ENCODE measurements at places on chromosomes 3 and 15.

DNA sequence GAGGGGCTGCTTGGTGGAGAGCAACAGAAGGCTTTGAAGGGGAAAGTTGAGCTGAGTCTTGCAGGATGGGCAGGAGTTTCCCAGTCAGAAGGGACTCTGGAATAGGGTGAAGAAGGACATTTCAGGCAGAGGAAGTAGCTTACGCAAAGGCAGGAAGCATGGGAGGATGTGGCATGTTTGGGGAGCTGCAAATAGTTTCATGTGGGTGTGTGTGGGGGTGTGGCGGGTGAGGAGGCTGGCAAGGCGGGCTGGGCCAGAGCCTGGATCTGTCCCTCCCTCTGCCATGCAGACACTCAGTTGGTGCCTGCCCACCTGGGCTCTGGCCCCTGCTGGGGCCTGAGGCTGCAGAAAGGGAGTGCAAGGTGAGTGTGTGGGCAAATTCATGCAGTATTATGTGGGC, 10.4 kb downstream of the TEX264 start:
- no peak for DNase-seq

DNA sequence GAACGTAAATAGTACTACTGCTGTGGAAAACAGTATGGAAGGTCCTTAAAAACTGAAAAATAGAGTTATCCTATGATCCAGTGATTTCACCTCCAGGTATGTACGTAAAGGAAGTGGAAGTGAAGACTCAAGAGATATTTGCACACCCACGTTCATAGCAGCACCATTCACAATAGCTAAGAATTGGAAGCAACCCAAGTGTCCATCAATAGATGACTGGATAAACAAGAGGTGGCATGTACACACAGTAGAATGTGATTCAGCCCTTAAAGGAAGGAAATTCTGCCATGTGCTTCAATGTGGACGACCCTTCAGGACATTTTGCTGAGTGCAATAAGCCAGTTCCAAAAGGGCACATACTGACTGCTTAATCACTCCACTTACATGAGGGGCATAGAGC, 188.3 kb downstream of the APBA2 start:
- no peak for DNase-seq

DNA sequence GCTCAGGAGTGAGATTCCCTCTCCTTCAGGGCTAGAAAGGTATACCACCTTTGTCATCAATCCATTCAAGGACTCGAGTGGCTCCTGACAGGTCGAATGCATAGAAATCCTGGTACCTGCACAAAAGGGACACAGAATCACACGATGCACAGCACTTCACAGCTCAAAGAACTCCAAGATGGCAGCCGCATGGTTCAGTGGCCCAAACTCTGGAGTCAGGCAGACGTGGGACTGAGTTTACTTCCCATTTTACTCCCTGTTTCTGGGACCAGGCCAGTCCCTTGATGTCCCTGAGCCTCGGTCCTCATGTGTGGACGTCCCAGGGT, 536 bp downstream of the WDR73 start:
- peak; percentile 20 for DNase-seq

- no peak for DNase-seq
These were observed 7.8 kb upstream of the KIF7 start for GRCh38 chr15:89662893-89663626.

GRCh38 chr3:71135373-71136088, 448.0 kb downstream of the FOXP1 start:
- DNase-seq, result no peak

- DNase-seq, result no peak
These were observed 401.4 kb downstream of the TBL1XR1 start for GRCh38 chr3:176795891-176796290.

DNA sequence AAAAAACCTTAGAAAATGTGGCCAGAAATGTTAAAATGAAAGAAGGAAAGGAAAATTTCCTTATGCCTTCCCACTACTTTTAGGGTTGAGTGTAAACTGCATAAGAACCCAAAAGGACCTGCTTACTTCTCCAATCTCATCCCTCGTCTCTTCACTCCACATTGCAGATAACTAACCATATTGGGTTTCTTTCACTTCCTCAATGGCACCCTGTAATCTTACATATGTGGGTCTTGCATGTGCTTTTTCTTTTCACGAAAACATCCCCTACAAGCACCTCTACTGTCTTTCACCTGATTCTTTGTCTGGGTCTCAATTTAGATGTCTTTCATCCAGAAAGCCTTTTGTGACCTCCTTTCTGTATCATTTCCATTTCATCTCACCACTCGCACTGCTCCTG, 23.1 kb downstream of the EOMES start:
- DNase-seq, result no peak

GRCh38 chr3:171156401-171157010, 130.0 kb upstream of the SLC2A2 start:
- no peak for DNase-seq

- DNase-seq, result no peak
These were observed 14.3 kb upstream of the BCL6 start for GRCh38 chr3:187759601-187760000.

GRCh38 chr3:185537369-185537970, 14.9 kb downstream of the LIPH start:
- DNase-seq, result no peak

- no peak for DNase-seq
These were observed 61.9 kb upstream of the C3orf80 start for GRCh38 chr3:160163229-160163878.

DNA sequence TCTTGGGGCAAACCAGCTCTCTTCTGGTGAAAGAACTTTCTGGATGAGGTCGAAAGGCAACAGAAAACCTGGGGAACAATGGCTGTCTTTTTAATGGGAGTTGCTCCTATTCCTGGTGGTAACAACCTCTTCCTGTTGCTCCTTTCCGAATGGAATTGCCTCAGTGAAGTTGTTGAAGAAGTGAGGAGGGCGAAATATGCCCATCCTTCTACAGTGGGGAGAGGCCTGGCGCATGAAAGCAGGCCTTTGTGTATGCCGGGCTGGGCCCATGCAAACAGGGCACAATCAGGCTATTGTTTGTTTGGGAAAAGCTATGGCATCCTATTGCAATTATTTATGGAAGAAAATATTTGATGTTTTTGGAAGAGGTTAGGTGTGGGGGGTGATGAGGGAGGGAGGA, 166.9 kb downstream of the IGF1R start:
- peak; percentile 44 for DNase-seq

DNA sequence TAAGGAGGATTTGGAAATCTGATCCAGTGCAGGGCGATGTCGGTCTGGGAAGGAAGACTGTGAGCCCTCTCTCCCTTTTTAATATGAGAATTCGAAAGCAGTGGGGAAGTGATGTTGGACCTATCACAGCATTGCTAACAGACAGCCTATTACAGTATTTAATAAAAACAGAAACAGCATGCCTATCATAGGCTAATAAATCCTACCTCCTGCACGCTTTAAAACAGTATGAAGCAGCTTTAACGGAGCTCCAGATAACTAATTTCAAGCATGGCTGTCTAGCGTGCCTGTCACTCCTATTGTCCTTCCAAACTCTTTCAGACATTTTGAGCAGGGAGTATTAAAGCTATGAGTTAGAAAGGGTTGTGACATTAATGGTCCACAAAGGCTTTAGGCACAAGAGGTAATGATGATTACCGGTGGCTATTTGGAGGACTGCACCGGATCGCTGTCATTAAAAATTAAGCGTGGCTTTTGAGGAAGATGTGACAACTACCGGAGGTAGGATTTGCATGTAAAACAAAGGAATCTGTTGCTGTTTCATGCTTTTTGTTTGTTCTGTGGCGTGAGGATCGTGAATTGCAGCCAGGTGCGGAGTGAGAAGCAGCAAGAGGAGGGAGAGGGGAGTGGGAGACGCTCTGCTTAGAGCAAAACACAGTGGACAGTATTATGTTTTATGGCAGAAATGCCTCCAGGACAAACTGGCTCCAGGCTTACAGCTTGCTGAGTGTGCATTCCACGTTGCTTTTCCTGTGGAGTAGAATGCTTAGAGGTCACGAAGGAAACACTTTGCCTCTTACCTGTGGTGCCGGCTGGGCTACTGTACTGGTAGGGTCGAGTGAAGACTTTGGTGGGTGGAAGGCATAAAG, at the start of gene KCNMB2:
TSS of gene KCNMB2 (plus strand) at position 226 of the 869 bp plus-strand sequence.
- DNase-seq, result no peak

DNA sequence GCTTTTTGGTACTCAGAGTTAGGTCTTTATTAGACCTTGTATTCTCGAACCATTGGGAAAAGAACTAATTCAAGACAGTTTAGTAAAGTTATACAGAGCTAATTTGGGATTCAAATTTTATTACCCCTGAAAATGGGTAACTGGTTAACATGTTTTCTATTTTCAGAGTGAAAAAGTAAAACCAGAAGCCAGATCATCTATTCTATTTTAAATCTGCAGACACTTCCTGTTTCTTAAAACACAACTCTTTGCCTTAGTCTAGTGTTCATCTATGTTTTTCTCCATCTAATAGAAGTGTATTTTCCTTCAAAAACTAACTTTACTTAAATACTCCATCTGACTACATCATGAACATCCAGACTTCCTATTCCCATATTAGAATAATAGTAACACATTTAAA, 113.4 kb downstream of the CCNL1 start:
- no peak for DNase-seq

DNA sequence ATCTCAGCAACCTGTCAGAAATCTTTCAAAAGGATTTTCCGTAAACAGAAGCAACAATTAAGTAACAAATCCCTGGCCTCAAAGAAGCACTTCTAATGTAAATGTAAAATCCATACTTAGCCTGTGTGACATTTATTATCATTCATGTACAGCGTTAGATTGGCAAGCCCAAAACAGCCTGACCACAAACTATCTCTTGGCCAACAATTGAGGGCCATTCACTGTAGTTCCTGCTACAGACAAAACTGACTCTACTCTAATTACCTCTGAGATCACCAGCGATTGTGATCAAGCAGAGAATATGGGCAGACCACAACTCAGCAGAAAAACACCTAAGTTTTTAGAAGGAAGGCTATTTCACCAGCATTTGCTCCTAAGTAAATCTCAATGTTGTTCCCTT, 9.2 kb downstream of the SHQ1 start:
- no peak for DNase-seq

DNA sequence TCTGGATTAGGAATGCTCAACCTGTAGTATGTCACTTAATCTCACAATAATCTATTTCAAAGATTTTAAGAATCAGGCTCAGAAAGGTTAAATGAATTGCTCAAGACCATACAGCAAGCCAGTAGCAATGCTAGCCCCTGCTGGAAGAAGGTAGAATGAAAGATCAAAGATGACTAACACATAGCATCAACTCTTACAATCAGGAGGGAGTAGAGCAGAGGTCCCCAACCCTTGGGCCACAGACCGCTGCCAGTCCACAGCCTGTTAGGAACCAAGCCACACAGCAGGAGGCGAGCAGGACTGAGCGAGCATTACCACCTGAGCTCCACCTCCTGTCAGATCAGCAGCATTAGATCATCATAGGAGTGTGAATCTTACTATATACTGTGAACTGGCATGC, 15.5 kb upstream of the GATM start:
- DNase-seq, result no peak

DNA sequence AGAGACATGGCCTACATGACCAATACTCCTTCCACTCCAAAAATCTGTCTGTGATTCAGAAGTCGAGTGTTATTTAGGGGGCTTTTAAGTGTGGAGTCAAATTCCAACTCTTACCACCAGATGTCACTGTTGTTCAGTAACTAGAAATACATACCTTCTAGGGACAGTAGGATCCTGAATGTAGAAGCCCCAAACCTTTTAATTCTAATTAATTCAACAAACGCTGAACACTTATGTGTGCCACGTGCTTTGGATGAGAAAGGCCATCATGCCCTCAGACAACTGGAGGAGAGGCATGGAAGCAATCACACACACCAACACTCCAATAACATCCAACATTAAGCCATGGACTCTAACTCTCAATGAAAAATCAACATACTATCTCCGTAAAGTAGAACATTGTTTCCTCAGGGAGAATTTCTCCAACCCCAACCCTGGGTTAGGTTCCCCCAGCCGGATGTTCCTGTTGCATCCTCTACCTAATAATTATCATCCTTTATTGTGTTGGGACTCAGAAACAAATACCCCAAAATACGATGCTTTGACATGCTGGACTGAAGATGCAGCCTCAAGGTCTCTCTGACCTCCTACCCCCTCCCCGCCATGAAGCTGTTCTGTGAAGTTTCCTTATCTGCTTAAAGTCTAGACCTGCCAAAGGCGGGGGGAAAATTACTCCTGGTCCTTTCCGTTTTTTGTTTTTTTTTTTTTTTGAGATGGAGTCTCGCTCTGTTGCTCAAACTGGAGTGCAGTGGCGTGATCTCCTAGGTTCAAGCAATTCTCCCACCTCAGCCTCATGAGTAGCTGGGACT, 8.0 kb upstream of the CCDC13 start:
- no peak for DNase-seq

DNA sequence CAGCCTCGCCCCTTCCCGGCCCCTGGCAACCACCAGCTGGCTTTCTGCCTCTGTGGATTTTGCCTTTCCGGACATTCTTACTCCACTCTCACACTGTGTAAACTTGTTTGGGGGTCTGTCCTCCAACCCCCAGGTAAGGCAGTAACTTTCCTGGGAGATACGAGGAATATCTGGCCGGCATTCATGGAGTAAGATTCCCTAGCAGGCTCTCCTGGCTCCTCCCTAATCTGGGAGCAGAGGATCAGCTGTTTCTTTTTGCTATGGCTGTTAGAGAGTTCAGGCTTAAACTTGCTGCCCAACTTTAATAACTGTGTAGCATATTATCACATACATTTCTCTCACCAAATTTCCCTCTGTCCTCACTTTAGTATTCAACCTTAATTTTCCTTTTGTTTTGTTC, 64.3 kb downstream of the IGF2BP2 start:
- DNase-seq, result no peak

DNA sequence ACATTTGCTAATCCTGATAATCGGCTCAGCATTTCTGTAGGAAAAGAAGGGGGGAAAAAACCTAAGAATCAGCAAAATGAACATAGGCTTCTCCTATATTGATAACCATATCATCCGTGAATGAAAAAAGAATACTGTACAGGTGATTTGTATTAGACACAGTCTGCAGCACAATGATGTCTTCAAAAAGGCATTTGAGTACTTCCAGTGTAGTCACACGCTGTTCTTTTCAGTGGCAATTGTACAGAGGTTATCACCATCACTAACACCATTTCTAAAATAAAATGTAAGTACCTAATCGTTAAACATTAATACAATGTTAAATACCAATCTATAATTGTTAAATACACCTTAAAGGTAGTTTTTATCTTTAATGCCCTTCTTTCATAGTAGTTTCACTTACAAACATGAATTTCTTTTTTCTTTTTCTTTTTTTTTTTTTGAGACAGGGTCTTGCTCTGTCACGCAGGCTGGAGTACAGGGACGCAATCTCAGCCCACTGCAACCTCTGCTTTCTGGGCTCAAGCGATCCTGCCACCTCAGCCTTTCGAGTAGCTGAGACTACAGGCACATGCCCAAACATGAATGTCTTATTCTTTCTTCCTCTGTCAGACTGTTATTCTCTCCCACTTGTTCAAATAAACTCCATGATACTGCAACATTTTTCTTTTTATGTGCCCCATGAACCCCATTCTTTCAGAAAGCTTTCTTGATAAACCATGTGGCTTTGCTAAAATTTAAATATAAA, 18.4 kb downstream of the GOLGB1 start:
- DNase-seq, result no peak

DNA sequence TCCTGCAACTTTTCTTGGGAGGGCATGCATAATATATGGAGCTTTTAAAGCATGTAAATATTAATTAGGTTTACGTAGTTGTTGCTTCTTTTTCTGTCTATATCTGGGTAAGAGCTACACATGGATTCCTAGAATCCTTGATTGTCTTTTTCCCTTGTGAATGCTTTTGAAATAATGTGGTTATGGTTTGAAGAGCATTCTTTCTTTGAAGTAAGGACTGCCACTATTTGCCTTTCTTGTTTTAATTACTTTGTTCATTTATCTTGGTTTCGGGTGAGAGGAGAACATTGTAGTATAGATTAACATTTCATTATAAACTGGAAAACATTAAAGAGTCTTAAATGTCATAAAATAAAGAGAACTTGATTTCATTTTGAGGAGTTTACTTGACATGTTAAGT, 674.0 kb downstream of the ZBBX start:
- no peak for DNase-seq
